ENCODE measurements at places on chromosomes 4 and X. TPM values are rescaled to one million over a fixed set of nuclear protein-coding genes. Genes with fewer than 3 reads are reported as not detected.

The COL4A6 gene
- total RNA-seq: 15.9 TPM

The SASH3 gene
- not detected for total RNA-seq

The ALB gene
- total RNA-seq: 79.8 TPM

The BANK1 gene
- 5.8 TPM for total RNA-seq

The ENOPH1 gene
- 67.6 TPM for total RNA-seq

The CT45A1 gene
- total RNA-seq: not detected

The JAKMIP1 gene
- total RNA-seq: not detected

The TASL gene
- total RNA-seq: not detected

The RPL39 gene
- total RNA-seq: 1,787 TPM

The FAM156B gene
- 21.5 TPM for total RNA-seq

- DNase-seq: no peak
Measured at GRCh38 chr4:117898496-117898895, 135.8 kb upstream of the NDST3 start.

DNA sequence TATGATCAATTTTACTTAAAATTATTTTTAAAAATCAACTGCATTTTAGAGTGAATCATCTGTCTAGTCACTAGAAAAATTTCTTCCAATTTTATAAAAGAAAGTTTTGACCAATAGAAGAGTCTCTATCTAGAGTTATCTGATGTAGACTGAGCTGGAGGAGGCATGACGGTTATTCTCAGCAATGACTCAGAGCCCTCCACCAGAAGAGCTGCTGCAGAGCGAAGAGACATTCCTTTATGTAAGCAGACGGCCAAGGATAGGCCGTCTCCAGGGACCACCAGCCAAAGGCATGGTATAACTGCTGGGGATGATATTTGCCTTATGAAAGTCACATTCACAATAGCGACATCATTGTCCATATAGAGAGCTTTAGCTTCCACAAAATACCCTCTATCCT is 23.0 kb downstream of the LDB2 start:
- no peak for DNase-seq

DNA sequence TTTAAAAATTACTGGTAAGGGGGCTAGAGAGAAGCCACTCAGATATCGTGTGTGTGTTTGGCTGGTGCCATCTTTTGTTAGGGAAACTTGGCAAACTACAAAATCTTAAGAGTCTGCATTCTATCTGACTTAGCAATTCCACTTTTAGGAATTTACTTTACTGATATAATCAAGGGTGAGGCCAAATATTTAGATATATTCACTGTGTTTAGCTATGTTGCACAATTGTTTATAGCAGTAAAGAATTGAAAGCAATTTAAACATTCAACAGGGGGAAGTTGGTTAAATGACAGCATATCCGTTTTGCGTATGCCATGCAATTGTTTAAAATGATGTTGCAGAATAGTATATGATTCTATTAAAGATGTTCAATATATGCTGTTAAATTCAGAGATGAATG is 6.4 kb upstream of the HERC3 start:
- no peak for DNase-seq

DNA sequence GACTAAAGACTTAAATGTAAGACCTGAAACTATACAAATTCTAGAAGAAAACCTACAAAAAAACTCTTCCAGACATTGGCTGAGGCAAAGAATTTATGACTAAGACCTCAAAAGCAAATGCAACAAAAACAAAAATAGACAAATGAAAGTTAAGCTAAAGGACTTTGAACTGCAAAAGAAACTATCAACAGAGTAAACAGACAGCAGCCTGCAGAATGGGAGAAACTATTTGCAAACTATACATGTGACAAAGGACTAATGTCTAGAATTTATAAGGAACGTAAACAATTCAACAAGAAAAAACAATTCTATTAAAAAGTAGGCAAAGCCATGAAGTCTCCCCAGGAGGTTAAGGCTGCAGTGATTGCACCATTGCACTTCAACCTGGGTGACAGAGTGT is 9.1 kb downstream of the FAM47E start:
- DNase-seq: no peak

DNA sequence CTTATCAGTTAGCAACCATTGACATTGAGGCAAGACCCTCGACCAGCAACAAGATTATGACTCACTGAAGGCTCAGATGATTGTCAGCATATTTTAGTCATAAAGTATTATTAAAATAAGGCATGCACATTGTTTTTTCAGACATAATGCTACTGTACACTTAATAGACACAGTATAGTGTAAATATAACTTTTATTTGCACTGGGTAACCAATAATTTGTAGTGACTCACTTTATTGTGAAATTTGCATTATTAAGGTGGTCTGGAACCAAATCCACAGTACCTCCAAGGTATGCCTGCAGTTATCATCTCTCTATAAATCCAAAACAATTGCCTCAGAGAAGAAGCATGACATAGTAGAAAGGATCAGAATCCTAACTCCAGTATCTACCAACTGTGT is 330.1 kb upstream of the SMIM31 start:
- no peak for DNase-seq

DNA sequence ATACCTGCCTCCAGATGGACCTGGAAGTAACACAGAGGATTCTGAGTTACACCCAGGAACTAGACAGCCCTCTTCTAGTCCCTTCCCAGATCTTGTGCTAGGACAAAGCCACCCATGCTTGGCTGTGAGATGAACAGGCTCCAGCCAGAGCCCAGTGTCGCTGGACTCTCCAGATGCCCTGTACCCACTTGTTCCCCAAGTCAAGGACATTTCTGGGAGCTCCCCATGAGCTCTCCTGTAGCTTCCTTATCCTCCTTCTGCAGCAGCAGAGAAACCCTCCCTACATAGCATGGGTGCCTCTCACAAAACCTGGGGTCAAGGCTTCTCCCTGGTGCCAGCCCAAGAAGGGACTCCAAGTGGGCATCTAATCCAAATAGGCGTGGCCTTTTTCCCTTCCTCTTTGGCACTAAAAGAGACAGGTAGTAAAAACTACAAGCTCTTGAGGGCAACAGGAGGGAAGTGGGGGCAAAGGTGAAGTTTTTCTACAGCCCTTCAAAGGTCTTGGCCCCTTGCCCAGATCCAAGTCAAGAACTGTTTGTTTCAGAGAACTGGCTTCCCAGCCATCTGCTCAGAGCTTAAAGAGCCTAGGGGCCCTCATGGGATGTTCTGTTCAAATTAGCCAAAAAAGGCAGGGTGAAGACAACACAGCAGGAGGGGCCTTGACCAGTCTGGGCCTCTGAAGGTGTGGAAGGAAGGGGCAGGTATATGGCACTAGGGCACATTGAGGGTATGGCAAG is 8.5 kb upstream of the ERCC6L start:
- no peak for DNase-seq

GRCh38 chrX:39150621-39151020 is 349.4 kb downstream of the MID1IP1 start:
- DNase-seq: no peak

GRCh38 chrX:131812847-131813825 is 210.0 kb upstream of the STK26 start:
- DNase-seq: no peak

- no peak for DNase-seq
Measured at GRCh38 chr4:57109411-57109846, 756 bp downstream of the IGFBP7 start.

GRCh38 chr4:147057611-147058190 is 112.0 kb upstream of the TTC29 start:
- DNase-seq: no peak

- no peak for DNase-seq
Measured at GRCh38 chr4:76160355-76160754, 12.2 kb upstream of the NUP54 start.

GRCh38 chr4:81445196-81445595 is 26.5 kb downstream of the RASGEF1B start:
- DNase-seq: no peak

GRCh38 chrX:143081231-143081630 is 55.5 kb downstream of the SPANXN4 start:
- no peak for DNase-seq

- DNase-seq: no peak
Measured at GRCh38 chrX:138759217-138759943, 47.9 kb upstream of the FGF13 start.

DNA sequence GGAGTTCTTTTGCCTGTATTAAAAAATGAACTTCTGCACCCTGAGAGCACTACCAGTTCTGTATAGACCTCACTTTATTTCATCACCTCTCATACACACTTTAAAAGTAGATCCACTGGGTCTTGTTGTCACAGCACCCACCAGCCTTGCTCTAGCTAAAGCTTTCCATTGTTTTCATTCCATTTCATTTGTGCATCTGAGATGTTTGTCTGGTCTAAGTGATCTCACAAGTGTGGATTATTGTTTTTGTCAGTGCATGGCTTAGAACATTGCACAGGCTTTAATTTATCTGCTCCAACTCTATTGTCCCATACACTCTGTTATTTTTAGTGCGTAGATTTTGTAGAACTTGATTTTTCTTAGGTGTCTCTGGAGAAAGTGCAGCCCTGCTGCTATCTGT is 1157.5 kb upstream of the PABPC4L start:
- no peak for DNase-seq

- DNase-seq: no peak
Measured at GRCh38 chr4:87853108-87853507, 20.3 kb downstream of the MEPE start.
